ENCODE measurements at places on chromosomes 12 and 14. TPM values are rescaled to one million over a fixed set of nuclear protein-coding genes. Genes with fewer than 3 reads are reported as not detected.

TMEM263 gene
- 33.2 TPM for total RNA-seq

CAPZA3 gene
- total RNA-seq, result not detected

PLEK2 gene
- total RNA-seq, result 0.45 TPM

CDK17 gene
- total RNA-seq, result 38.7 TPM

PUS7L gene
- 17.4 TPM for total RNA-seq

SLCO1B1 gene
- total RNA-seq, result not detected

RPS6KL1 gene
- total RNA-seq, result 4.5 TPM

HIP1R gene
- total RNA-seq, result 30.7 TPM

ACSM4 gene
- total RNA-seq, result not detected

AKAP5 gene
- total RNA-seq, result 0.99 TPM

PLD4 gene
- not detected for total RNA-seq

CARMIL3 gene
- 1.1 TPM for total RNA-seq
